ENCODE measurements at places on chromosomes 3 and 15.

GRCh38 chr3:153431076-153431475, 269.1 kb downstream of the RAP2B start:
- peak; percentile 67 for DNase-seq

- peak; percentile 19 for DNase-seq
Measured at GRCh38 chr3:185746470-185746869, 78.4 kb downstream of the IGF2BP2 start.

DNA sequence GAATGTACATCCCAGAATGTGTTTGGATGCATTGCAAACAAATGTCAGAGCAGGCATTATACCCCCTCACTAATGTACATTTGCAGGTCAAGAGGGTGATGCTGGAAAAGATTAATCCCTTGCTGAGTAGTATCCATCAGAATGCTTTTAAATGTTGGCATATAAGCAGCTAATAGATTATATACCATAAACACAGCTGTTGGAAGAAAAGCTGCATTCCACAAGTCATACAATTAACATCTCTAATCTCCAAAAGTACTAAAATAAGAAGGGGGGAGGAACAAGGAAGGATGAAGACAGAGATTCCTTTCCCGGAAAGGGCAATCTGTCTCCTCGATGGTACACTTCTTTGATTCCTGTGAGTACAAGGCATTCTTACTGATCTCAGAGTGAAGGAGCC, 445.7 kb upstream of the CDIN1 start:
- DNase-seq = no peak

DNA sequence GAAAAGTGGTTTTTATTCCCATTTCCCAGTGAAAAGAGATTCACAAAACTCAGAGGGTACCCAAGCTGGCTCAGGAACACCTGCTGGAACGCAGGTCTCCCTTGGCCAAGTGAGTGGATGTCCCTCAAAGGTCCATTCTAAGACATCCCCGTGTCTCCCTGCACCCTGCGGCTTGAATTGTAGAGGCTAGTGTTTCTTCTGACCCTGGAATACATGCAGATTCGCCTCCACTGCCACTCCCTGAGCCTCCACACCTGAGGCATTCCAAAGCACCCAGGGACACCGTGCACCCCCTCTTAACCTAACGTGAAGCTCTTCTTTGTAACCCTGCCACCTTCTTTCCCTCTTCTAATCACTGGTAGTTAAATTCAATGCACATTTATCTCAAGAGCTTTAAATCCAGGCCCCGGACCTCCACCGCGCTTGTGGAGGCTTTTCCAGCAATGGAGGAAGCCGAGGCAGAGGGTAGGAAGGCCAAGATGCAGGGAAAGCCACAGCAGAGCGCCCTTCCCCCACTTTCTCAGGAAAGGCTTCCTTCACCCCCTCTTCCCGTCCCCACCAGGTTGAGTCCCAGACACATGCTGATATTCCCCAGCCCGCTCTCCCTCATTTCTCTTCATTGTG, 590 bp upstream of the ITGA11 start:
- no peak for DNase-seq

- DNase-seq = no peak
Measured at GRCh38 chr3:130546920-130547679, 30.1 kb downstream of the COL6A6 start.

- DNase-seq = no peak
Measured at GRCh38 chr3:196050597-196050996, 31.3 kb downstream of the TFRC start.

DNA sequence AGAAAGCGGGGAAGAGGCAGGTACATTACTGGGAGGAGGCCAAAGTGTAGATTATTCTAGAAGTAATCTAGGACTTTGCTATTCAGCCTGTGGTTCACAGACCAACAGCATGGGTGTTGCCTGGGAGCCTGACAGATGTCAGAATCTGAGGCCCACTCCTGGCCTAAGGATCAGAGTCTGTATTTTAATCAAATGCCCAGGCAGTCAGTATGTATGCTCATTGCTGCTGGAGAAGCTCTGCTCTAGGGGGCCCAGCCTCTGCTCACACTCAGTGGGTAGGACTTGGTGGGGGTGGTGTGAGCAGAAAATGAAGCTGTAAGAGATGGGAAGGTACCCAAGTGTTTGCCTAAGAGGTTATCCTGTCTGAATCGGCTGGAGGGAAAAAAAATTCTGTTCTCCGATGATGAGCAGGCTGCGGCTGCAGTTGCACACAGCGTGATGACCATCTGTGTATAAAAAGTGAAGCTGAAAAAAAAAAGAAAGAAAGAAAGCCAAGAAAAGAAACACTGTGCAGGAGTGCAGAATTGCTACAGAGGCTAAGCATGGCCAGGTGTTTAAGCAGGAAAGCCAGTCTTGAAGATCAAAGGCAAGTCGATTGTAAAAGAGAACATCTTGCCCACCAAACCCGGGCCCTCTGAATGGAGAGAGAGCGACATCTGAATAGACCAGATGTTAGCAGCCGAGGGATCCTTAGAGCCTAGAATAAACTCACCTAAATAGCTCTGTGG, 65.2 kb downstream of the EIF4E3 start:
- DNase-seq = no peak

DNA sequence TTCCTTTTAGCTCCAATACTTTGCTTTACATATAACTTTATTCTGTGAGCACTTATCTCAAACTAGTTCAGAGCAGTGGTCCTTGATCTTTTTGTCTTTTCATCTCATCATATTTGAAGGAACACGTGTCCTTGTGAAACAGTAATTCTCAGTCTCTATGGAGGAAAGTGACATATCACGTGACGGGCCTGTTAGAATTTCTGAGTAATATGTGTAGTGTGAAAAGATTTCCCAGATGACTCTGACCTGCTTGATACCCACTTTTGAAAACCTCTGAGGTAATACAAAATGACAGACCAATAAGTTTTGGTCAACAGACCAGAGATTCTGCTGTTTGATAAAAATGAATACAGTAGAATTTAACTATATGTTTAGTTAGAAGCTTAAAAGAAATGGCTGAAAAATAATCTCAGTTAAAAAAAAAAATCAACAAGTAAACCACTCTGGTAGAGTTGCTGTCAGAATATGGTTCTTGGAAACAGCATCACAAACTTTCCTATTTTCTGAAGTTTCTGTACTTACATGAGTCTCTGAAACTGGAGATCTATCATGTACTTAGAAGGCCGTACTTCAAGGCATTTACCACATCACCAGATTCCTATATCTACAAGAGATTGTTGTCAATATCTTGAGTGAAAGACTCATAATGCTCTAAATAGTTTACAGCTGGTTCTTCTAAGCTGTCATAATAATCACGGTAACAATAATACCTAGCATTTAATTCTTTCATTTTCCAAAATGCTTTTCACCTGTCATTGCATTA, 590.2 kb upstream of the TBL1XR1 start:
- DNase-seq = no peak

DNA sequence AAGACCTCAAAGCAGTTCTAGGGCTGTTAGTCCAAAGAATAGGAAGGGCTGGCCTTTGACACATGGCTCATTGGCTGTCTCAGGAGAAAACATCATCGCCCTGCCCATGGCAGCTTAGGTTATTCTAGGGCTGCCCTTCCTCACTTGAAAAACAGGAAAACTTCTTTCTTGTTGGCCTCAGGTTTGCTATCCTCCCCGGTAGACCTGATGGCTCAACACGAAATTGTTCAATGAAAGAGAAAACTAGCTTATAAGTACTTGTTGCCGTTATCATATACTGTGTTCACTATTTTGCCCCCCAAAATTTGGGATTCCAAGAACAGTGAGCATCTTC, 602 bp upstream of the SLTM start:
- no peak for DNase-seq

GRCh38 chr15:23690450-23690852, 3.3 kb upstream of the NDN start:
- DNase-seq = no peak

DNA sequence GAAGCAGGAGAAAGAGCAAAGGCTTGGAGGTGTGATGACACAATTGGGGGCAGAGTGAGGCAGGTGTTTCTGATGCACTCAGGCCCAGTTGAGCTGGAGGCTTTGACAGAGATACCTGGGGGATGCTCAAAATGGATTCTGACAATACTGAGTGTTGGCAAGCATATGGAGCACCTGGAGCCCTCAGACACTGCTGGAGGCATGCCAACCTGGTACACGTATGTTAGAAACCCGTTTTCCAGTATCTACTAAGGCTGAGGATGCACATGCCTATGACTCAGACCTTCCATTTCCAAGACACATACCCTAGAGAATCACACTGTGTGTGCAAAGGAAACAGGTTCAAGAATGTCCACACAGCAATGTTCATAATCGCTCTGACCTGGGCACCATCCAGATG, 58.7 kb downstream of the WNT7A start:
- no peak for DNase-seq

GRCh38 chr15:27692438-27692837, 406.7 kb downstream of the OCA2 start:
- no peak for DNase-seq

- no peak for DNase-seq
Measured at GRCh38 chr3:184229394-184230080, at the start of gene VWA5B2. Gene VWA5B2 (plus strand): TSS chr3:184229585. CDS start chr3:184230529, 944 bp downstream.

- DNase-seq = no peak
Measured at GRCh38 chr3:138092023-138092422, 23.4 kb downstream of the DZIP1L start.

DNA sequence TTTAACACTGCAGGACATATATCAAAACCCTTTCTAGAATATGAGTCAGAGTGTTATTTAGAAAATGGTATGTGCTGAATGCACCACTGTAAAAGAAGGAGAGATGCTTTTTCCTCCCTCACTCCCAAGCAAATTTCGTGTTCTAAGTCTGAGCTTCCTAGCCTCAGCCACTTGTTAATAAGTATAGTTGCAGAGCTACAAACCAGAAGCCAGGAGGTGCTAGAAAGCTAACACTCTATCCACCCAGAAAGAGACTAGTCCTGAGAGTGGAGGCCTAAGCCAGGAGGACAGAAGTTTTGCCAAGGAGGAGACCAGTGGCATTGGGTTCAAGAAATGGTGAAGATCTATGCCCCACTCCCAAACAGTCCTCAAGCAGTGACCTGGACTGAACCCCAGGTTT, 40.5 kb upstream of the GYG1 start:
- DNase-seq = peak; percentile 11

- no peak for DNase-seq
Measured at GRCh38 chr3:103189941-103190340, 755.1 kb downstream of the ZPLD1 start.

DNA sequence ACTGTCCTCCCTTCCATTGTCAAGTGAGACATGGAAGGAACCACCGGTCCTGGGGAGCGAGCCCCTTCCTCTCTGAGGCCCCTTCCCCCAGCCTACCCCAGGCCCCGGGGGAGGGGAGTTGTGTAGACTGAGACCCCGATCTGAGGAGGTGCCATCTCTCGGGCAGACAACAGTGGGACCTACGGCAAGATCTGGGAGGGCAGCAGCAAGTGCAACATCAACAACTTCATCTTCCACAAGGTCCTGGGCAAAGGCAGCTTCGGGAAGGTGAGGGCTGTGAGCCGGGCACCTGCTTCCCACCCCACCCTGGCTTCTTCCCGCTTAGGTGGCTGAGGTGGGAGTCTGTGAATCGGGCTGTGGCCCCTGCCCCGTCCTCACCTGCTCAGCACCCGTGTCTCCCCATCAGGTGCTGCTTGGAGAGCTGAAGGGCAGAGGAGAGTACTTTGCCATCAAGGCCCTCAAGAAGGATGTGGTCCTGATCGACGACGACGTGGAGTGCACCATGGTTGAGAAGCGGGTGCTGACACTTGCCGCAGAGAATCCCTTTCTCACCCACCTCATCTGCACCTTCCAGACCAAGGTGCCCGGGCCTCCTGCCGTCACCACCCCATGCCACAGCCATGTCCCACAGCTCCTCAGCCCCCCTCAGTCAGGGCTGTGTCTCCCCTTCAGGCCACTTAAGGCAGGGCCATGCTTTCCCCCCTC, 24.9 kb downstream of the PRKCD start:
- DNase-seq = no peak

GRCh38 chr15:88591384-88591783, 29.8 kb upstream of the AEN start:
- no peak for DNase-seq

DNA sequence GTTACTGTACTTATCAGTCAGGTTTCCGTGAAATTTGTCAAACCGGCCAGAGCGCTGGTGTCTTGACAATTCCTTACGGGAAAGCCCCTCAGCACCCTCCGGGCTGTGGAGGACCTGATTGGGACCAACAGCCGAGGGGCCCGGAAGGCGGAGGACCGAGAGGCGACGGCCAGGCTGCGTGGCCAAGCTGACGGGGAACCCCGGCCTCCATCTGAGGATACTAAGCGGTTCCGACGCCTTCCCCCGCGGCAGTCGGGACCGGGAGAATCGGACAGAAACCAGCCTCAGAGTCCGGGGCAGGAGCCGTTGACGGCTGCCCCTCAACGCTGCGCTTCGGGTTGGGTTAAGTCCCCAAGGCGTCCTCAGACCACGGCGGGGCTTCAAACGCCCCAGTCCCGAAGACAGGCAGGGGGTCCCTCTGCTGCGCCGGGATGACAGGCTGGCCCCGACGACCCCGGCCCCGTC, 499 bp downstream of the ALDH1A2 start:
- DNase-seq = no peak

- no peak for DNase-seq
Measured at GRCh38 chr15:89489376-89489775, 7.0 kb downstream of the RHCG start.

GRCh38 chr3:145869958-145870357, 291.0 kb downstream of the PLOD2 start:
- no peak for DNase-seq

- no peak for DNase-seq
Measured at GRCh38 chr3:116474032-116474780, 28.9 kb upstream of the LSAMP start.

DNA sequence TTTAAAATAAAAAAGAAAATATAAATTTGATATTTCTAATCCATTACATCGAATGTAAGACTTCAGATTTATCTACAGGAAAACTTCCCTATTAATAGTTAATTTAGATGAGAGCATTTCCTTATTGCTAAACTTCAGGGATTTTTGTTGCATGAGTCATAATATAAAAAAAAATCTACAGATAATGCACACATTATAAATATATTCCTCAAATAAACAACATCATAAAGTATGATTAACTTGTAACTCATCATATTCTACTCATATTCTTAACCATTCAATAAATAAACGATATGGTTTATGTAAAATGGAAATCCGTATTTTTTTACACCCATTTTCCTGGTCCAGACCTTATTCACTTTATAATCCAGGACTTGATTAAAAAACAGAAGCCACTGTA, 477.0 kb downstream of the EPHA3 start:
- no peak for DNase-seq

DNA sequence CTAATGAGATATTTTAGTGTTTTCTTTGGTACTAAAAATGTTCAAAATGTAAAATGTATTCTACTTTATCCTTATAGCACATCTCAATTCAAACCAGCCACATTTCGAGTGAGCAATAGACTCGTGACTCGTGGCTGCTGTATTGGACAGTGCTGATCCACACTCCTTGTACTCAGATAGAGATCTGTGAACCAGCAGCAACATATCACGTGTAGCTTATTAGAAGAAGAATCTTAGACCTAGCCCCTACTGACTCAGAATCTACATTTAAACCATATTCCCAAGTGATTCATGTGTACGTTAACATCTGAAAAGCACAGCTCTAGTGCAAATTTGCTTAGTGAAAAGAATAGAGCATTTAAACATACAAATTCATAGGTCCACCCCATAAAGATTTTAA, 130.9 kb downstream of the IL1RAP start:
- DNase-seq = no peak

GRCh38 chr15:99021694-99022093, 14.1 kb upstream of the PGPEP1L start:
- no peak for DNase-seq

- no peak for DNase-seq
Measured at GRCh38 chr3:157021679-157022078, 138.3 kb downstream of the CCNL1 start.

GRCh38 chr15:61099020-61099810, 129.9 kb downstream of the RORA start:
- DNase-seq = no peak
